NCI-H446 (cell line): ENCODE measurements at places on chromosomes 16 and 17.
A peak's percentile ranks its signal among the peaks of the same experiment; 100 is the strongest.

DNA sequence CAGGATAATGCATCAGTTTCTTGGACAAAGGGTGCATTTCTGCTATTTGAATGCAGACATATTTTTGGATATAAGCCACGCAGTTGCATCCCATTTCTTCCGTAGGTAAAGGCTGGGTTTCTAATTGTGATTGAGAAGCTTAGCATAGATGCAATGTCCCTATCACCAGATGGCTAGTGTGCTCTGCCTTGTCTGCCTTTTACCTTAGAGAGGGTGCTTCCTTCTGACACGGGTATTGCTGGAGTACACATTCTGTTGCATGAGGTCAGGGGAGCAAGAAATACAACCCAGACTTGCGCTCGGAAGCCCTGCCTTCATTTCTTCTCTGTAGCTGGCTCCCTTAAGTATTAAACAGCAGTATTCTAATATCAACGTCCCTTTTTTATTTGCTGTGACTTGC is 337.4 kb downstream of the WWOX start:
- DNase-seq, result no peak

- DNase-seq, result no peak
These were observed 443 bp downstream of the CSNK2A2 start for GRCh38 chr16:58197314-58198012.

- no peak for DNase-seq
These were observed 16.5 kb upstream of the RASL10B start for GRCh38 chr17:35714988-35715387.

- no peak for DNase-seq
These were observed 28.7 kb upstream of the ABCA6 start for GRCh38 chr17:69170377-69170776.

DNA sequence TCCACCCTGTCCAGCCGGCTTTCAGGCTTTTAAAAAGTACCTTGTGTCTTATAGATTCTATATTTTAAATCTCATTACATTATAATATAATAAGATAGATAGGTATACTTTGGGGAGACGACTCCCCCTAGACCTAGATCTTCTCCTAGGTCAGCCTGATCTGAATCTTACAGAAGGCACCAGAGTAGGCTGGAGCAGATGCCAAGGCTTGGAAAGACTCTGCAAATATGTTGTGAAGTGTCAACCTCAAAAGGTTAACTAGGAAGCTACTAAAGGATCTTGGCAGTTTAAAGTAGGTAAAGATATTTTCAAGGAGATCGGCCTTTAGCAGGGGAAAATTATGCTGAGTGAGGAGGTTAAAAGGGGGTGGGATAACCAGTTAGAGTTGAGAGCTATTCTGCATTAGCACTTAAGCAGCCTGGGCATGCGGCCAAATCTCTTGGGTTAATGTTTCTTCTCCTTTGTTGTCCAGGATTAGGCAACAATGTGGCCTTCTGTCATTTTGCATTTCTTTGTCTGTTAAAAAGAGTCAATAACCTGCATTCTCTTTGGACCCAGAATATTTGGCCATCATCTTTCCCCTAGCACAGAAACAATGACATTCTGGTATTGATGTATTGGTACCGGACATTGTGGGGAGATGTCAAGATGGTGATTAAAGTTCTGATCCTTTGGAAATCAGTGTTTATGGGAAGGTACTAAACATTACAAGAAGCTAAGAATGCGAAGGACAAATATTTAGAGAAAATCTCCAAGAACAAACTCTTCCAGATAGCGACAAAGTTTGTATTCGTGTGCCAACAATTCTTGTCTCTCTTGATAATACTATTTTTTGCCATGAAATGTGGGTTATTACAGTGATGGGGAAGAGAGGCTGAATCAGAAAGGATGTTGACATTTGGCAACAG is 51.2 kb upstream of the DHX40 start:
- peak; percentile 76 for DNase-seq

DNA sequence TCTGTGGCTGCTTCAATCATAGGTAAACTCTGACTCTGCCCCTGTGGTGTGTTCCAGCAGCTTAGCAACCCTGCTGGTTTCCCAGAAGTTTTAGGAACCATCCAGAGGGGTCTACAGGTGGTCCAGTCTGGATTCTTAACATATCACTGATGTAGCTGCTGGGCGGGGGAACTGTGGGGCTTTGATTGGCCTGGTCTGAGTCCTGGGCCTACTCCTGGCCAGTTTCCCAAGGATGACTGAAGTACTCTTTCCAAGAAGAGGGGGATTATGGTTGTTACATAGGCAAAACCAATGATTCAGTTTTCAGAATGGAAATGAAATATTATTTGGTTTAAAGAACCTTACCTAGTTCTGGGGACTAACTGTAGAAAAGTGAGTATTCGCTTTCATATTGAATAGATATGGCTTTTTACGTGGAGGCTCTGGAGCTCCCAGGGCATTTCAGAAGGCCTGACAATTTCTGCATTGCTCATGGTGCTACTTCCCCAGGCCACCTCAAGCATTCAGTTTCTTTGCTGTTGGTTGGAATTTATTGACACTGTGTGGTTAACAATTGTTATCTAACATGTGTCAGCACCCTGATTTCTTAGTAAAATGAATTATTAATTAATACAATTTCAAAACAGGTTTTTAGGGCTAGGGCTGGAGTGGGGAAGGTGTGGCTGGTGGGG is 38.4 kb downstream of the EPN2 start:
- DNase-seq, result no peak

- DNase-seq, result no peak
These were observed 702 bp downstream of the TENT4B start for GRCh38 chr16:50153596-50154419.

DNA sequence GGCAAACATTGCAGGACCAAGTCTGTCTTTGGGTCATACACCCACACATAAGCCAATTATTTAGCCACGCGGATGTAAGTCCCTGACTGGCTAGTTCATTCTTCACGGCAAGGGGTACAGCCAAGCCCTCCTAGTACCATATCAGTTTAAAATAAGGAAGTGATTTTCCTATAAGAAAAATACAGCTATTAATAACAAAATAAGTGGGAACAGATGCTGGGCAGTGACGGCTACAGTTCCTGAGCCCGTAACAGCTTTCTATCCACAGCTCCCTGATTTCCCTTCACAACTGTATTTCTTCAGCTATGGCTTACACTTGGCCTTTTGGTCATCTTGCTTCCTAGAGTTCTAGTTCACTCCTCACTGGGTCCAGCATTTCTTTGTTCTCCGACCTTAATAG is 542.4 kb upstream of the C16orf82 start:
- no peak for DNase-seq
